Activated CD4-positive, CD25-positive, alpha-beta regulatory T cell treated with anti-CD3 and anti-CD28 coated beads, Interleukin-2, amount 50 U/mL, for 72 hours (primary cell): ENCODE measurements at places on chromosomes 6 and 20.

- no peak for DNase-seq
These were observed 204.8 kb downstream of the TTLL2 start for GRCh38 chr6:167529444-167530335.

DNA sequence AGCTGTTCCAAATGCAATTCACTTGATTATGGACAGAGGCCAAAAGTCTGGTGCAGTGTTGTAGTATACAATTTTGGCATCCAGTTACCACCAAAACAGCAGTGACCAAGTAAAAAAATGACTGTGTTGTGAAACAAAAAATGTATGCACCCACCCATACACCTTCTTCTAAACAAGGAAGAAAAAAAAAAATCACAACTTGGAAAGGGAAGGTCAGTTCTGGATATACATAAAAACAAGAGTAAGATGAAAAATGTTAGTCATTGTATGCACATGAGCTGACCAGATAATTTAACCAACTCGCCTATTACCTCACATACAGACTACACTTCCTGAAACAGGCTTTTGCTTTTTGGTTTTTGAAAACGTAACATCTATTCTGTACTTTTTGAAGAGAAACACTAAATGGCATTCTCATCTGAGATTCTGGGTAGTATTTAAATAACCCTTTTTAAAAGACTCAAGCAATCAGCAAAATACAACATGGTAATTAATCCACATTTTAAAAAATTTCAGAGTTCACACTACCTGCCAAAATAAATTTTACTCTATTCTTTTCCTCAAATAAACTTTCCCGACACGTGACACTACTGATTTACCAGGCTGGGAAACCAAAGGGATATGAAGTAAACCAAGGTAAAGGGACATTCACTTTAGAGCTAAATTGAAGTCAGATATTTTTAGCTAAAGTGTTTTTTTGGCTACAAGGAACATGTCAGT, 141.6 kb upstream of the SHLD1 start:
- no peak for DNase-seq

DNA sequence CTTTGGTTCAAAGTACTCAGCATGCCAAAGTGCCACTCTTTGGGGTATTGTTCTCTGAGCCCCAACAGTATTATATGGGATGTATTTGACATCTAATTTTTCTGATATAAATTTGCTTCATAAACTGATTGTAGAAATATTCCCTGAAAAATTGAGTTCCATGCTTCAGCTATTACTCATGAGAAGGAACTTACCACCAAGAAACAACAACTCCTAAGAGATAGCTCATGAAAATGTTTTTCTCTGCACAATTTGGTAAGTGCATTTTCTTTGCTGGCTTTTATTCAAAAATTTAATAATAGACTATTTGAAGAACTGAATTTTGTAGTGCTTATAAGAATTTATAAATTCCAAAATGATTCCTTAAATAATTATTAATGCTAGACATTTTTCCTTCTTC, 12.8 kb upstream of the TPD52L1 start:
- DNase-seq: no peak

DNA sequence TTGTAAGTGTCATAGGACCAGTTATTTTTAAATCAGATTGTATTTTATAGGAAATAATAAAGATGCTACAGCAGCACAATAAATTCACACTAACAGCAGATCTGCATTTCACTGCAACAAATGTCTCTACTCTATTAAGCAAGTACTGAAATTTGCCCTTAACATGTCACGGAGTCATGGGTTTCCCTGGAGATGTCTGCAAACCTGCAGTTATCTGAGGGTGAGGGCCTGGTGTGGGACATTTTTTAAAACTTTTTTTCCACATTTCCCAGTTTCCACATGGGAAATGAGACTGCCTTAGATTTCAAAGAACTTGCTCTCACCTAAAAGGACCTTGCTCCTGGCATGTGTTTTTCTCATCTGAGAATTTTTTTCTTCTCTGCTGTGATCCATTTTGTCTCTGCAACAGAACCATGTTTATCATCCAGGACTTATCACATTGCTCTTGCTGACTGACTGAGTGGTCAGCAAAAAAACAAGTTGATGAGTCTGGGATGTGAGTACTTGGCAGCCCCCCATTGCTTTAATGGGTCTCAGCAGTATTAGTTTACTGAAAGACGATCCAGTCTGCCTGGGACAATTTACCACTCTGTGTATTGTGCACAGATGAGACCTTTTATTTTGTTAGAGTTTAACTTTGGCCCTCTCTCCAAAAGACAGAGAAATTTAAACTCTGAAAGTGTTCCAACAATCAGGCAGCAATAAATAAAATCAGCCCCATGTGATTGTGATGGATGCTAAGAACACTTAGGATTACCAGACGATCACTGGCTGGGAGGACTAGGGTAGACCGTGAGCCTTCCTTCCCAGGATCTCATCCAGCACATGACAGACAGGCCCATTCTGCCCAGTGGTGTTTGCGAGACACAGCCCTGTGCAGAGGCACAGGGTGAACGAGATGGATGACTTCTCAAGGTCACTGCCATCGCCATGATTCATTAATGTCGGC, 268.8 kb downstream of the BTBD9 start:
- DNase-seq: no peak

DNA sequence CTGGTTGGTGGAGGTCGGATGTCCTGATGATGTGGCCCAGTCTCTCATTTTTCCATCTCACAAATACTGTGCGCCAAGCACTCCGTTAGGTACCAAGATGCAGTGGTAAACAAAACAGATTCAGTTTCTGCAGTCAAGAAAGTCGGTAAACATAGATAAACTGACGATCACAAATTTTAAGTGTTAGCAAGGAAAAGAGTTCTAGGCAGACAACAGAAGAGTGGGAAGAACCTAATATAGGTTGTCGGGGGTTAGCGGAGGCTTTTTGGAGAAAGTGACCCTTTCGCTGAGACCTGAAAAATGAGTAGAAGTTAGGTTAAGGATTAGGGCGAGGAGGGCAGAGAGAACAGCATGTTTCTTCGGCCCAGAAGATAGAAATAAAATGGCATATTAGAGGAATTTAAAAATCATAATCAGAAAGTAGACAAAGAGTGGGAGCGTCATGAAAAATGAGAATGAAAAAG, 514 bp downstream of the ORC3 start:
- no peak for DNase-seq

GRCh38 chr6:31139599-31139998, 733 bp upstream of the PSORS1C2 start:
- DNase-seq: no peak
